ENCODE measurements at places on chromosomes 2 and 18.

GRCh38 chr2:27409321-27410073, at the start of gene PPM1G:
TSS of gene PPM1G (minus strand) at chr2:27409591. CDS start at chr2:27409422, 169 bp downstream.
- peak; percentile 95 for DNase-seq

GRCh38 chr2:66522611-66523376, 87.9 kb downstream of the MEIS1 start:
- DNase-seq, result no peak

- no peak for DNase-seq
Measured at GRCh38 chr2:8564475-8564874, 117.4 kb upstream of the ID2 start.

DNA sequence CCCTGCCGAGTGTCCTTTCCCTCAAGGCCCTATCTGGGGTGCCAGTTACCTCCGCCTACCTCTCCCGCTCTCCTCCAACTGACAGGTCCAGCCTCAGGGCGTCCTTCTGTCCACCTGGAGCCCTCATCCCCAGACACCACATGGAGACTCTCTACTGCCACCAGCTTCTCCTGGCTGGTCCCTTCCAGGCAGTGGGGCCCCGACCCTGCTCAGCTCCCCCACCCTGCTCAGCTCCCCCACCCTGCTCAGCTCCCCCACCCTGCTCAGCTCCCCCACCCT, 74.0 kb upstream of the ODC1 start:
- DNase-seq, result no peak

- DNase-seq, result no peak
Measured at GRCh38 chr18:38602341-38602740, 1036.7 kb upstream of the CELF4 start.

DNA sequence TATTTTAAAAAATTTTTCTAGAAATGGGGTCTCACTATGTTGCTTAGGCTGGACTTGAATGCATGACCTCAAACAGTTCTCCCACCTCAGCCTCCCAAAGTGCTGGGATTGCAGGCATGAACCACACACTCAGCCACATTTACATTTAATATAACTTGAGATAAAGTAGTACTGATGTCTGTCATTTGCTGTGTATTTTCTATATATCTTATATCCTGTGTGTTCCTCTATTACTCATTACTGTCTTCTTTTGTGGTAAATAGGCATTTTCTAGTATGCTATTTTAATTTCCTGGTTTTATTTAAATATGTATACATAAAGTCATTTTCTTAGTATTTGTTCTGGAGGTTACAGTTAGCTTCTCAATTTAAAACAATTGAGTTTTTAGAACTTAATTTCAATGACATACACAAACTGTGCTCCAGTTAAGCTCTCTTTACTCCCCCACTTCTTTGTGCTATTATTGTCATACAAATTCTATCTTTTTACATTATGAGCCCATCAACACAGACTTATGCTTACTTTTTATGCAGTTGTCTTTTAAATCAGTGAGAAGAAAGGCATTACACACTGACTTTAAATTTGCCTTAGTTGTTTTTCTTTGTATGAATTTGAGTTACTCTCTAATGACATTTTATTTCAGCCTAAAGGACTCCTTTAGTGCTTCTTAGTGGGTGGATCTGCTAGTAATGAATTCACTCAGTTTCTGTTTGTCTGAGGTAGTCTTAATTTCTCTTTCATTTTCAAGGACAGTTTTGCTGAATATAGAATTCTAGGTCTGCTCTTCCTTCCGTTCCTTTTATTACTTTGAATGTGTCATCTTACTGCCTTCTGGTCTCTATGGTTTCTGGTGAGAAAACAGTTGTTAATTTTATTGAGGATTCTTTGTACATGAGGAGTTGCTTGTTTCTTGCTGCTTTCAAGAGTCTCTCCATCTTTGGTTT, 6.2 kb upstream of the INPP4A start:
- DNase-seq, result no peak

GRCh38 chr18:24677011-24677410, 216.6 kb downstream of the HRH4 start:
- DNase-seq, result peak; percentile 22

GRCh38 chr2:228549441-228550007, 368.0 kb upstream of the SPHKAP start:
- DNase-seq, result no peak

DNA sequence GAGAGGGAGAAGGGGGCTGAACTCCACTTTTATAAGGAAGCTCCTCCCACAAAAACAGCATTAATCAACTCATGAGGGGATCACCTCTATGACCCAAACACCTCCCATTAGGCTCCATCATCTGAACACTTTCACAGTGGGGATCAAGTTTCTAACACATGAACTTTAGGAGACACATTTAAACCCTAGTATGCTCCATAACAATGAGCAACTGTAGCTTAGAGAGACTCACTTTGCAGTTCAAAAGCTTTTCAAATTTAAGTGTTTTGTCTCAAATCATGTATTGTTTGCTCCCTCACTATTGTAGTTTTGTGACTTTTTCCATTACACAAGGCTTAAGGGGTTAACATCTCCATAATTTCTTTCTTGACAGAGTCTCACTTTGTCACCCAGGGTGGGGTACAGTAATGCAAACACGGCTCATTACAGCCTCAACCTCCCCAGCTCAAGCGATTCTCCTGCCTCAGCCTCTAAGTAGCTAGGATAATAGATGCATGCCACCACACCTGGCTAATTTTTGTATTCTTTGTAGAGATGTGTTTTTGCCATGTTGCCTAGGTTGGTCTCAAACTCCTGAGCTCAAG, 352.7 kb upstream of the CDH20 start:
- DNase-seq, result no peak

GRCh38 chr2:219643788-219644398, 16.5 kb downstream of the SLC4A3 start:
- DNase-seq, result no peak

DNA sequence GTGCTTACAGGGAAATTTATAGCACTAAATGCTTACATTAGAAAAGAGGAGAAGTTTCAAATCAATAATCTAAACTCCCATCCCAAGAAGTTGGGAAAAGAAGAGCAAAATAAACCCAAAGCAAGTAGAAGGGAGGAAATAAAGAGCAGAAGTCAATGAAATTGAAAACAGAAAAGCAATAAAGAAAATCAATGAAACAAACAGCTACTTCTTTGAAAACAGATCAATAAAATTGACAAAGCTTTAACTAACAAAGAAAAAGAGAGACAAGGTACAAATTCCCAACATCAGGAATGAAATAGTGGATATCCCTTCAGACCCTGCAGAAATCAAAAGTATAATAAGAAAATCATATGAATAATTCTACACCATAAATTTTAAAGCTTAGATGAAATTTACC, 25.5 kb upstream of the ONECUT2 start:
- DNase-seq, result no peak

DNA sequence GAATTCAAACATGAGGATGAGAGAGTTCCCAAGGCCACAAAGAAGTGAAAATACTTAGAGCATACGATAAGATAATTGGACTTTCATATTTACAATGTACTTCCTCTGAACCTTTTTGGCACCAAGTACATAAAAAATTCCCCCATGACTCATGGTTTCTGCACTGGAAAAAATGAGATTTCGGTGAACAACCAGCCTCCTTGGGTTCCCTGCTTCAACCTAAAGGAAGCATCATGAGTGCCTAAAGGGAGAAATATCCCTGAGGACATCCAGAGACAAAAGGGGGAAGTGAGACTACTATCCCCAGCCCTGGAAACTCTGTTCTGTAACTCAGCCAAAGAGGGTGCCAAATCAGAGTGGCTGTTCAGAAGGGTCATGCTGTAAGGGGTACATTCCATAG, 562.7 kb upstream of the SLC39A10 start:
- no peak for DNase-seq

Measured in NCI-H524 (cell line).